ENCODE measurements at places on chromosomes 3 and 15.

- no peak for DNase-seq
Measured at GRCh38 chr15:75034615-75035014, 11.2 kb downstream of the PPCDC start.

DNA sequence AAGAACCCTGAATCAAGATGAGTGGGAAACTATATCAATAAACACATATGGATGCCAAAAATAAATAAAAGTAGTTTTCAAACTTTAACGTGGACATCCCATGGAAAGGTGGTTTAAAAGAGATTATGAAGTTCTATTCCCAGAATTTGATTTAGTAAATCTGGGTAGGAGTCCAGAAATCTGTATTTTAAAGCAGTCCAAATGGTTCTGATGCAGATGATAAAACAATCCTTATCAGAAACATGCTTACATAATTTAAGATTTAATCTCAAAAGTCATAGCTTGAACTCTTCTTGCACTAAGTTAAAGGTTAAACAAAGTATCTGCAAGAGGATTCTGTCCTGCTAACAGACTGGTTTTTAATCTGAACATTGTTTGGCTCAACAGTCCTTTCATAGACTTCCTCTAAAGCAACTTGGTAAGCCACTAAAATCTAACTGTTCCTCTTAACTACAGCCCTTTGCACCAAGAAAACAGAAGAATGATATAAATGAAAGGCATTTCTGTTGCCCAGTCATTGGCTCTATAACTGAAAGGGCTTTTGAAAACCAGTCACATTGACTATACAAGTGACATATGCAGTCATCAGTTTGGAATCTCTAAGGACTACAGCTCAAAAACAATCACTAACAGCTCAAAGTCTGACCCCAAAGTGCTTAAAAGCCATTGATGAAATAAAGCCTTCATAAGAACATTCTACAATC, 23.4 kb upstream of the MAP4 start:
- no peak for DNase-seq

- no peak for DNase-seq
Measured at GRCh38 chr3:152350139-152350538, 81.4 kb downstream of the MBNL1 start.

- DNase-seq = no peak
Measured at GRCh38 chr15:48059791-48060190, 61.0 kb upstream of the SLC24A5 start.

- no peak for DNase-seq
Measured at GRCh38 chr3:137294839-137295238, 337.1 kb downstream of the IL20RB start.

Measured in natural killer cell treated with Interleukin-12 subunit alpha and Interleukin-12 subunit beta and Interleukin-15 and Interleukin-18, amount 100 ng/mL, for 72 hours (primary cell).